ENCODE measurements at places on chromosomes 16 and 17.

DNA sequence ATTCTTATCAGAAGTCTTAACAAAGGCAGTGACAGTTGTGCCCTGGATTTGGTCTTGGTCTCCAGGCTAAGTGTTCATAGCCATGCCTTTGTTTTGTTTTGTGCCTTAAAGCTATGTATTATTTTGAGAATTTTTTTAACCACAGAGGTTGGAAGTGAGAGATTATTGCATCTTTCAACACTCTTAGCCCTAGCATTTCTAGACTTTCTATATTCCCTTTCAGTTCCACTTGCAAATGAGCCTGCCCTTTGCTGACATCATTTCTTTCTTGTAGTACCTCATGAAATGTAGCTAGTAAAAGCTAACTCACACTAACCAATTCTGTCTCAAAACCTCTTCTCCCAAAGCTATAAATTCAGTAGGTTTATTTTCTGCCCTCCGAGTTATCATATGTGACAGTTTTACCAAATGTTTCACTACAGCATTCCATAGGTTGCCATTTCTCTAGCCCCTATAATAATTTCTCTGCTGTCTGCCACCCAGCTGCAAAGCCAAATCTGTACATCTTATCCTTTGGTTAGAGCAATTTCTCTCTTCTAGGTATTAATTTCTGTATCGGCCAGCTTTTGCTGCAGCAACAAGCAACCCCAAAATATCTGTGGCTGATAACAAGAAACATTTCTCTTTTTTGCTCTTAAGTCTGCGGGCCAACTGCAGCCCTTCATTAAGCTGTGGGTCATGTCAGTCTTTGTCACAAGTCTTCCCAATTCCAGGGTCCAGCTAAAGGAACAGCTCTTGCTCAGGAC lies 14.2 kb upstream of the CCL1 start:
- no peak for DNase-seq

- DNase-seq = no peak
These were observed 250.1 kb upstream of the CDH5 start for GRCh38 chr16:66116163-66117002.

- no peak for DNase-seq
These were observed 826 bp upstream of the MPO start for GRCh38 chr17:58281511-58282011.

GRCh38 chr17:81396722-81397313 lies 1.6 kb downstream of the BAHCC1 start:
- DNase-seq = peak; percentile 10

DNA sequence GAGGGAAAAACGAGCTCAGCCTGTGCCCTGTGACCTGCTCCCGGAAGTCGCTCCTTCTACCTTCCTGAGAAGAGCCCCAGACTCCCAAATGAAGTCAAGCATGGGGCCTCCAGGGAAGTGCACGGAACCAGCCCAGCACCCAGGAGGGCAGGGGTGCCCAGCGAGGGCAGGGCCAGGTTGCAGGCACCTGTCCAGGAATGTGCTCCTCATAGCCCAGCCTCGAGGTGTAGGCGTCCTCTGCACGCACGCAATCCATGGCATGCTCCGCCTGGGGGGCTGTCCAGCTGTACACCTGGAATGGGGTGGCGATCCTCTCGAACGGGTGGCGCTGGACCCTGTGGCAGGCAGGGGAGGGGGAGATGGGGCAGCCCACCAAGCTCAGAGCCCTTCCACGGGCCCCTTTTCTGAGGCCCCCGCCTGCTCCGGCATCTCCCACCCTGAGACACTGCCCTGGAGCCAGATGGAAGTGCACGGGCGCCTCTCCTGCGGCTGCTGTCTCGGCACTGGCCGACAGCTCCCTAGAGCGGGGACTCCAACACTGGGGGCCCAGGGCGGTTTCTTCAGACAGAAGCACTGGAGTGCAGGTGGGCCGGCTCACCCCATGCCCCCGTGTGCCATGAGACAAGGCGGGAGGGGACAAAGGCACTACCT lies 10.9 kb downstream of the CLUH start:
- DNase-seq = no peak

- no peak for DNase-seq
These were observed 622 bp downstream of the CUEDC1 start for GRCh38 chr17:57954397-57955182.

DNA sequence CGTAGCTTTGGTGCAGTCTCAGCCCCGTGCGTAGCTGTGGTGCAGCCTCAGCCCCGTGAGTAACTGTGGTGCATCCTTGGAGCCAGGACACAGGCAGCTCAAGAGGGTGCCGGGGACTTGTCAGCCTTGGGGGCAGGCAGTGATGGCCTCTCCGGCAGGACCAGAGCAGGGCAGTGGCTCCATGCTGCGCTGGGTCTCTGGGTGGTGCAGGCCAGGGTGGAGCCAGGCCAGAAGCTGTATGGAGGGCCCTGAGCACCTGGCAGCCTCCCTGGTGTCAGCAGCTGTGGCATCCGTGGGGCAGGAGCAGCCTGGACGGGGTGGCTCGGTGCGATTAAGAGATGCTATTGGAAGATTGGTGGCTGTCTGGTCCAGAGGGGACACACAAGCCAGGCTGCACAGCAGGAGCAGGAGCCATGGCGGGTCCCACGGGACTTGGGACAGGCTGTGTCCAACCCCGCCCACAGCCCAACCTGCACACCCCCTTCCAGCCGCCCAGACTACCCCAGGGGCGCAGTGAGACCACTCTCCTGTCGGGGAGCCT lies 28.3 kb upstream of the CDH15 start:
- DNase-seq = no peak

DNA sequence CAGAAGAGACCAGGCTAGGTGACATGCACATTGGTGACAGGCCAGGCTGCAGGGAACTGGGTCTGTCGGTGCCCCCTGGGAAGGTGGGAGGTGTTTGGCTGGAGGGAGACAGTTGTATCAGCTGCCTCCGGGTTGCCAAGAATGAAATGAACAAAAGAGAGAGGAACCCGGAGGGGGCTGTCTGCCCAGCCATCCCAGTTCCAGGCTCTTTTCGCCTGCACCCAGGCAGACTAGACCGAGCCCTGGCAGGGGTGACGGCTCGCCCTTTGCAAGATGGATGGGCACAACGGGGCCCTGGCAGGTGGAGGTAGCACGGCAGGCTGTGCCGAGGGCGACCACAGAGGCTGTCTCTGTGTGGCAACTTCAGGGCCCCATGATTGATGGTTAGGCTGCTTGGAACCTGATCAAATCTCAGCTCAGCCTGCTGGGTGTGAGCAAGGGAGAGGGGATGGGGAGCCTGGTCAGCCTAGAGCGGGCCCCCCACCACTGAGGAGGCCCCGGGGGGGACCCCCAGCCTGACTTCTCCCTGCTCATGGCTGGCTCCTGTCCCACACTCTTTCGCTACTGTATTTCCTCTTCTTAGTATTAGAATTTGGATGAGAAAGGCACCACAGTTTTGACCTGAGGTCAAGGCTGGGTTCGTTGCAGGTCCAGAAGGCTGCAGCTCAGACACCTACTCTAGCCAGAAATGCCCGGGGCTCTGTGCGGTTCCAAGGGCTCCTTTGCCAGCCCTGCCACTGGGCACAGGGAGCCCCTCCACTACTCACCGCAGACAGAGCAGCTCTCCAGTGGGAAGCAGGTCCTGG lies 118.9 kb upstream of the CHMP6 start:
- no peak for DNase-seq

- no peak for DNase-seq
These were observed 358.5 kb upstream of the ERCC4 start for GRCh38 chr16:13561291-13562070.

DNA sequence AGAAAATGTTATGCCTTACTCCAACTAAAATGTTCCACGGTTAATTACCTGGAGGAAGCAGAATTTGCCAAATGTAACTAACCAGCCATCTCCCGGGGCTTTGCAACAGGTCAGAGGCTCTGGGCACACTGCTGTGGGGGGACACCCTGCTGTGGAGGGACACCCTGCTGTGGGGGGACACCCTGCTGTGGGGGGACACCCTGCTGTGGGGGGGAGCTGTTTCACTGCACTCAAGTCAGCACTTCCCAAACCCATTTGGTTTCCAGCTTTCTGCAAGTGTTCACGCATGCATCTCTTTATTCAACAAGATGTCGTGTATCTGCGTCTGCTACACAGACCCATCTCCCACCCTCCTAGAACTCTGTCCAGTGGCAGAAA lies 239.5 kb downstream of the C16orf95 start:
- no peak for DNase-seq

- DNase-seq = no peak
These were observed 9.3 kb downstream of the SLC46A1 start for GRCh38 chr17:28396635-28397239.
